Activated T-helper 1 cell treated with anti-CD3 and anti-CD28 coated beads, Interleukin-12 subunit alpha, Interleukin-12 subunit beta, Interleukin-2, Interleukin-4 antibody, amounts not matched to agents 30 ng/mL and 10 ng/mL and 1 ng/mL, durations not matched to agents 14 hours and 24 hours and 36 hours (primary cell): ENCODE measurements at places on chromosomes 12 and 14. TPM values are rescaled to one million over a fixed set of nuclear protein-coding genes. Genes with fewer than 3 reads are reported as not detected.

C12orf42 gene
- total RNA-seq, result not detected in 2 replicates

IAPP gene
- total RNA-seq, result not detected in 2 replicates

SIX4 gene
- 0.57 and 1.1 TPM in 2 replicates for total RNA-seq

RPL6 gene
- total RNA-seq, result 1,690 and 1,698 TPM in 2 replicates

RND1 gene
- total RNA-seq, result 7.9 and 9.3 TPM in 2 replicates

LBHD2 gene
- not detected in 2 replicates for total RNA-seq

FANCM gene
- total RNA-seq, result 15.8 and 18.3 TPM in 2 replicates

ALDH1L2 gene
- 1.1 and 1.5 TPM in 2 replicates for total RNA-seq

TM9SF1 gene
- 34.5 and 35.3 TPM in 2 replicates for total RNA-seq

DGKA gene
- 352 and 379 TPM in 2 replicates for total RNA-seq

IQSEC3 gene
- 0.05 and 0.24 TPM in 2 replicates for total RNA-seq

APOLD1 gene
- total RNA-seq, result 4.0 and 4.8 TPM in 2 replicates

FOXA1 gene
- 0.31 TPM in 1 of 2 replicates, not detected in the other for total RNA-seq

TSHR gene
- 0.16 and 0.47 TPM in 2 replicates for total RNA-seq

P2RX2 gene
- total RNA-seq, result not detected in 2 replicates

VPS37B gene
- total RNA-seq, result 12.7 and 14.3 TPM in 2 replicates

RNASE3 gene
- total RNA-seq, result not detected in 2 replicates

FAM181A gene
- not detected in 2 replicates for total RNA-seq

TDP1 gene
- total RNA-seq, result 78.5 and 84.2 TPM in 2 replicates

GLT1D1 gene
- 2.0 and 2.1 TPM in 2 replicates for total RNA-seq

PIGH gene
- 22.7 and 26.0 TPM in 2 replicates for total RNA-seq

VRTN gene
- total RNA-seq, result not detected in 2 replicates

C12orf75 gene
- total RNA-seq, result 87.8 and 93.4 TPM in 2 replicates

ARHGAP5 gene
- 28.2 and 31.8 TPM in 2 replicates for total RNA-seq

FGD4 gene
- total RNA-seq, result 0.03 and 0.51 TPM in 2 replicates

TSPAN11 gene
- not detected in 2 replicates for total RNA-seq

SIX1 gene
- 0.39 and 0.41 TPM in 2 replicates for total RNA-seq

HPD gene
- total RNA-seq, result not detected in 2 replicates

EML1 gene
- 0.76 and 0.91 TPM in 2 replicates for total RNA-seq

ZNF410 gene
- total RNA-seq, result 70.1 and 71.8 TPM in 2 replicates

FITM1 gene
- 0.26 TPM in 1 of 2 replicates, not detected in the other for total RNA-seq

STAC3 gene
- 3.1 and 4.2 TPM in 2 replicates for total RNA-seq

KCNMB4 gene
- total RNA-seq, result 0.17 and 0.80 TPM in 2 replicates

RDH12 gene
- not detected in 2 replicates for total RNA-seq

OVCH1 gene
- total RNA-seq, result not detected in 2 replicates

OR10A7 gene
- not detected in 2 replicates for total RNA-seq

BICDL1 gene
- total RNA-seq, result 136 and 140 TPM in 2 replicates
